ENCODE measurements at places on chromosomes 3 and 15.

- no peak for DNase-seq
Measured at GRCh38 chr3:156687023-156687422, 12.6 kb downstream of the TIPARP start.

DNA sequence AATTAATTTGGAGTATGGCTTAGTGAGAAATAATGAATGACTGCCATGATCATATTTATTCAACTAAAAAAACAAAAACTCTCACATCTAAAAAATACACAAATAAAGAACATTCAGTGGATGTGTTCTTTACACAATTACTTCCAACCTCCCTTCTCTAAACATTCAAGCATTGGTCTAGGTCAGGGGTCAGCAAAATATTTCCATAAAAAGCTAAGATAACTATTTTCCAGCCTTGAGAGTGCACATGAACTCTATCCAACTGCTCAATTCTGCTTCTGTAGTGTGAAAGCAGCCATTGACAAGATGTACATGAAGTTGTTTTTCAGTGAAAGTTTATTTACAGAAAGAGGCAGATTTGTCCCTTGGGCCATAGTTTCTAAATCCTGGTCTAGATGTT is 406.3 kb downstream of the MAGI1 start:
- no peak for DNase-seq

DNA sequence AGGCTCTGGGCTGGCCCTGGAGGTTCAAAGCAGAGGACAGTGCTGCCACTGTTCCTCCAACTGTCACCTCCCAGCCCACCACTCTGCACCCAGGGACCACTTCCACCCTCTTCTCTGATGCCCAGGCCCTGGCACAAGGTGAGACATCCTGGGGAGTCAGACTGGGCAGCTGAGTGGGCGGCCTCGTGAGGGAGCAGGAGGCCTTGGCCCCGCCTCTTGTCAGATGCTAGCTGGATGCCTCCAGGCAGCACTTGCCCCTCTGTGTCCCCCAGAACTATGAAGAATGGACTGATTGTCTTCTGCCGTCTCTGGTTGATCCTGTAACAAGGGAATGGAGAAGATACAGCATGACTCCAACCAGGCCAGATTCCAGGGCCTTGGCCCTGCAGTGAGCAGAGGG is 191.0 kb upstream of the LINGO1 start:
- no peak for DNase-seq

DNA sequence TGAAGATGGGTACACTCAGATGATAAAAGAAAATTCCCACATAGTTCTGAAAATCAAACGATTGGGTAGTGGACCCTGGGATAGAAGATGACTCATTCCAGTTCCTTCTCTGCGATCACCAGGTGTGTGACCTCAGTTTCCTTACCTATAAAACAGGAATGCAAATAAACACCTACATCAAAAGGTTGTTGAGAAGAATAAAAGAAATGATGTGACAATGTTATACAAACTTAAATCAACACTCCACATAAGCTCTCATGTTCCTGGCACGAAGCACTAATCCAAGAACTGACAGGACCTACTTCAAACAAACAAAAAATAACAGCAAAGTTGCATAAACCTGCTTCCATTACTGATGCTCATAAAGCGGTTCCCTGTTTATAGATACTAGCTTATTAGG is 69.2 kb downstream of the RORA start:
- no peak for DNase-seq

- DNase-seq: no peak
Measured at GRCh38 chr3:32870373-32871095, 52.7 kb downstream of the TRIM71 start.

GRCh38 chr3:155102329-155102728 is 22.2 kb downstream of the MME start:
- no peak for DNase-seq

- DNase-seq: no peak
Measured at GRCh38 chr3:117674321-117674720, 964.7 kb downstream of the TUSC7 start.

- DNase-seq: no peak
Measured at GRCh38 chr3:151322511-151322910, 5.9 kb upstream of the GPR87 start.

GRCh38 chr15:57784081-57784511 is 77.6 kb downstream of the POLR2M start:
- DNase-seq: peak; percentile 79

- peak; percentile 85 for DNase-seq
Measured at GRCh38 chr3:51559411-51559888, 20.9 kb downstream of the RAD54L2 start.

DNA sequence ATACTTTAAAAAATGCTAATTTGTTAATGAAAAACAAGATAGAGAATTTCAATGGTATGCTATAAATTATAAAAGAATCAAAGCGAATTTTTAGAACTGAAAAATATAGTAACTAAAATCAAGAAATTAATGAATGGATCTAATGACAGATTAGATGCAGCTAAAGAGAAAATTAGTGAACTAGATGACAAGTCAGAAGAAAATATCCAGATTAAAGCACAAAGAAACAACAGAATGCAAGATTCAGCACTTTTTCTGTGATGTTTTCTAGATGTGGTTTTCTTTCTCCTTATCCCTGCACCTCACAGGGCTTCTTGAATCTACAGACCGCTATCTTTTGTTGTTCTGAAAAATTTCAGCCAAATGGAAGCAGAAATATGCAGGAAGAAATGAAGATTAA is 54.4 kb downstream of the INO80 start:
- no peak for DNase-seq

- no peak for DNase-seq
Measured at GRCh38 chr3:11289864-11290263, 17.7 kb downstream of the ATG7 start.

GRCh38 chr15:60993008-60993407 is 236.1 kb downstream of the RORA start:
- DNase-seq: peak; percentile 54

- DNase-seq: no peak
Measured at GRCh38 chr15:57792724-57793449, 86.4 kb downstream of the POLR2M start.

DNA sequence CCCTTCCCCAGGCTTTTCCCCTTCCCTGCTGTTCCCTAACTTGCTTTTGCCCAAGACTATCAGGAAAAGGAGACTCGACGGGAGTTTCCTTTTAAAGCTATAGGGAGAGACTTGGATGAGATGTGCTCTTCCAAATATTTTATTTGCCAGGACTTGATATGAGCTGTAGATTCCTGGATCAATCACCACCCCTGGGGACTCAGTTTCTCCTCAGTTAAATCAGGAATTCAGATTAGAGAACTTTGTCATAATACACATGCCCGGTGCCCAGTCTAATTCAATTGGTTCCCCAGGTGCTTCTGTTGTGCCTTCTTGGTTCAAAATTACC is 46.6 kb downstream of the SMAD6 start:
- DNase-seq: no peak

DNA sequence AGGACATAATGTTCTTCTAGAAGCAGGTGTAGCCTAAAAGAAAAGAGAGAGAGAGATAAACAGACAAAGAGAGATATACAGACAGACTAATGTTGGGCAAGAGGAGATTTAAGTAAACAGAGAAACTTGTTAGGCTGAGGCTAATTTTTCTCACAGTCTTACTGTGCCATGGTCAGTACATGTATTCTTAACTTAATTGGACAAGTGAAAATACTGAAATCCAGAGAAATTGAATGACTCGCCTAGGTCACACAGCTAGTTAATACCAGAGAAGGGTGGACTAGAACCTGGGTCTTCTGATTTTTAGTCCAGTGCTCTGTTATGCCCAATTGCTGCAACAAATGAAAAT is 6.7 kb upstream of the ZNF609 start:
- DNase-seq: peak; percentile 14

DNA sequence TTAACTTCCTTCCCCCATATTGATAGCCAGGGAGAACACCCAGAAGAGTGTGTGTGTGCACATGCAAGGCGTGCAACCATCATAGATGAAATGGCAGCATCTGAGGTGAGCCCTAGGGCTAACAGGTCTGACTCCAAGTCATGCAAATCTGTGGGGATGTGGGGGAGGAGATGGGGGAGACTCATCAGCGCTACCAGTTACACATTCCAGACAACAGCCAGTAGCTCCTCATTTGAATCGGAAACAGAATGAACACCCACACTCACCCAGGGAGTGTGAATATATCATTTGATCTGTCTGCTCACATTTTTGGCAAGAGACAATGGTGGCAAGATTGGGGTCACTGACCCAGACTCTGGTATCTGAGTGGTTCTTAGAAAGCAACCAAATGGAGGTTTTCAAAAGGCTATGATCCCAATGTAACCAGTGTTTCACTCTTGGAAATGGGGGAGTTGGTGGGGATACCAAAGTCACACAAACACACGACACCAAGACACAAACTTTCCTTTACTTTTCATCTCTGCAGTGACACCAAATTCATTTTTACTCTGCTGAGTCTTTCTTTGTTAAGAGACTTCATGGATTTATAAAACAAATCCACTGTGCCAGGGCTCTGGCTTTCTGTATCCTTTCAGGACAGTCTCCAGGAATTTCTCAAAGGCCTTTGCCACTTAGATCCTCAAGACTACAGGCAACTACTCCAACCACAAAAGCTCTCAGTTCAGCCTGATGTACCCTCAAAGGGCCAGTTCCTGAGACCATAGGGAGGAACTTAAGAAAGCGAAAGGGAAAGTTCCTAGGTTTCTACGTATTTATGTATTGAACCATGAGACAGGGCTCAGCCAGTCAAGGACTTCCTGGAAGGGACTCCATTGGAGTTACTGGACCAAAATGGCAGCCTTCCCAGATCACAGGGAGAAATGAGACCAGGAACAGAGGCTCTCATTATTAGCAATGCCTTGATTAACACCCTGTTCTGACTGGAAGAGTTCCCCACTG is 2.2 kb downstream of the CDCP1 start:
- no peak for DNase-seq

DNA sequence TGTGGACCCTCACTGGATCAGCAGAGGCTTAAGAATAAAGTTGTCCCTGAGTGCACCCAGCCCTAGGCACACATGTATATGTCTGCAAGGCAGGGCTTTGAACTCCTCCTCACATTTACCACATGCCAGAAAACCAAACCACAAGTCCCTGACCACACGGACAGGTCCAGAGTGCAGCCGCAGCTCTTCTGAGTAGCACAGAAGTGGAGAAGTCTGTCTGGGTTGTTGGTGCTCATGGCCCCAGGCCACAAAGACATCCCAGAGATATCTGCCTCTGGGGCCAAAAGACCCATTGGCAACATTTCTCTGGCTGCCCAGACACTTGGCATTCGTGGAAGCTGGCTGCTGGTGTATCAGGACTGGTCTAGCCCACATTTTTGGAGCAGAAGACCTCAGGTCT is 17.4 kb downstream of the SUSD5 start:
- no peak for DNase-seq

DNA sequence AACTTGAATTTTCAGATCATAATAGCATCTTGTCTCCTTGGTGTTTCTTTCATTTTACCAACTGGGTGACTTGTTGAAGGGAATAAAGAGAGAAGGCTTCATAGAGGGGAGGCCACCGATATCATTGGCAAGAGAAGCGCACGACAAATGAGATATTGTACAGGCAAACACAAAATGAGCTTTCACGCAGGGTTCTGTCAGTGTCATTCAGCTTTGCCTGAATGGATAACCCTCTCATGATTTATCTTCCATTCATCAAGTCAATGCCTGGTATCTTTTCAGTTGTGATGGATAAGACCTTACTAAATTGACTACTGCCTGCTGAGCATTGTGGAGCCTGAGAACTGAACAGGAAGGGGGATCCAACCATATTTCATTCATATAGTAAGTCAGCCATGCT is 188.6 kb upstream of the EPHA3 start:
- DNase-seq: no peak

DNA sequence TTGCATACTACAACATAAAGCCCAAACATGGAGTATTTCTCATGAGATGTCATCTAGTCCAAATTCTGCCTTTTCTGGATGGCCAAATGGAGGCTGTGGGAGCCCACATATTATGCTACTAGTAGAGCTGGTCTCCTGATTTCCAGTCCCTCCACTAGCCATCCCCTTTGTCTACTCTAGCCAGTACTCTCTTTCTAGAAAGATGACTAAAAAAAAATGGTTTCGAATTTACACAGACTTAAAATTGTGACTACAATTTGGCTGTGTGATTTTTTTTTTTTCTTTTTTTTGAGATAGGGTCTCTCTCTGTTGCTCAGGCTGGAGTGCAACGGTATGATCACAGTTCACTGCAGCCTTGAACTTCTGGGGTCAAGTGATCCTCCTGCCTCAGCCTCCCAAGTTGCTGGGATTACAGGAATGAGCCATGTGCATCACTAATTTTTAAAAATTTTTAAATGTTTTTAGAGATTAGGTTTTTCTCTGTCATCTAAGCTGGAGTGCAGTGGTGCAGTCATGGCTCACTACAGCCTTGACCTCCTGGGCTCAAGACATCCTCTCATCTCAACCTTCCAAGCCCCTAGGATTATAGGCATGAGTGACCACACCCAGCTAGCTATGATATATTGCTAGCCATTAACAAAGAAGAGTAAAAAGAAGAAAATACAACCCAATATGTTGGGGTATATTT is 273.9 kb downstream of the ADAMTSL3 start:
- DNase-seq: no peak

DNA sequence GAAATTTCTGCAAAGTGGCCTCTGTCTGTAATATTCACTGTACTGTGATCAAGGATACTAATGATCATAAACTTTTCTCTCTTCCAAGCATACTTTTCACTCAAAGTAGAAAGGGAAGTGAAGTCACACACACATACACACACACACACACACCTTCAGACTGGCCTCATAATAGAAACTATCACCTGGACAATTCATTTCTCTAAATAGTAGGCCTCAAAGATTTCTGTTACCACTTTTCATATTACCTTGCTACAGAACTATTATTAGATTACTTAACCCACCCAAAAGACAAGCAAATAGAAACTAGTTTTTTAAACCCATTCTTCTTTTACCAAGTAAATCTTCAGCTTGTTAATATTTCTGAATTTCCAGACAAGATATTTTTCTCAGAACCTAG is 12.2 kb downstream of the CPB1 start:
- no peak for DNase-seq

- DNase-seq: no peak
Measured at GRCh38 chr3:190169877-190170276, 49.2 kb upstream of the P3H2 start.

- DNase-seq: peak; percentile 85
Measured at GRCh38 chr3:13657660-13658435, 108.9 kb downstream of the FBLN2 start.

DNA sequence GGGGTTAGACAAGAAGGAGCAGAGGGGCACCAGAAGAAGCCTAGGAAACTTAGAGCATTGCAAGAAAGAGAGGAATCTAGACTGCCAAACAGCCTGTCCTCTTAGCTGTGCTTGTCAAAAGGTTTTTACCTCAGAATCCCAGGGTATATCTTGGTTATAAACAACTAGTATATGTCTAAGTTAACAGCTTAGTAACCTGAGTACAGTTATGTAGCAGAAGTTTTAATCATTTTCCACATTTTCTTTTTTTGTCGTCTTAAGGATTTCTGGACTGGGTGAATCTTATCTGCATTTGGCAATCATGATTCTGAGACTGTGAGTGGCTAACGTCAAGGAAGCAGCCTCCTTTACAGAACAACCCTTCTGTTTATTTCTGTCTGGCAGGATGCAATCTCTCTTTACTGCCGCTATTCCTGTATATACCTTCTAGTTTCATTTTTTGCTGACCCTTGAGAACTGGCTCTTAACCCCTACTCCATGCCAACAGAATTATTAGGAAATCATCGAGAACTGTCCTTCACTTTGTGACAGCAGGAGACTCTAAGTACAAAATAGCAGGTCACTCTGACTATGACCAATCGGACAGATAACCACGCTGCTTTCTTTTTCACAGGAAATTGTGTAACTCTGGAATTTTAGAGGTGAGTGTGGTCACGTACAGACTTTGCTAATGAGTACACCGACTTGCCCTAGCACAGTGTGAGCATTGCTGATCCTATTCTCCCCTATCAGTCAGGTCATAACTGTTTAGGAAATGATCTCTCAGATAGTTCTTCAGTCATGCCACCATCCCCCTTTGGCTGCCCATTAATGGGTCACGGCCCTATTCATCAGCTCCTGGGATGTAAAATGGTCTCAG is 3.3 kb upstream of the CP start:
- peak; percentile 85 for DNase-seq
